ENCODE measurements at places on chromosomes 16 and 17.

GRCh38 chr17:72426321-72426720 is 305.5 kb downstream of the SOX9 start:
- no peak for DNase-seq

- DNase-seq, result no peak
Measured at GRCh38 chr17:77746393-77746792, 212.1 kb upstream of the TNRC6C start.

- DNase-seq, result no peak
Measured at GRCh38 chr16:67233596-67233995, 6.7 kb downstream of the TMEM208 start.

- no peak for DNase-seq
Measured at GRCh38 chr17:16104189-16104588, 104.6 kb downstream of the TTC19 start.

DNA sequence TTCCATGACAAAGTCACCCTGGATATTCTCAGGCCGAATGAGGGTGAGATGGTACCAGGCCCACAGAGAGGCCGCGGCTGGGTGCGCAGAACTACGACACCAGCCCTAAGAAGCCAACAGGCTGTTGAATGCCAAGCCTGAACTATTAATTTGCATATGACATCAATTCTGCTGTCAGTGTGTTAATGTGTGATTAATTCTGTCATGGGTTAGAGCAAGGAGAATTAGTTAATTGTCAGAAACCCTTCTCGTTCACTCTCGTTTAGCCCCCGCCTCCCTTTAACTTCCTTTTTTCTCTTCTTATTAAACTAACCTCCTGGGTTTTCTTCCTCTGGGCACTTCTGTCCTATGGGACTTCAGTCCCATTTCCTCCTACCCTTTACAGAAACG is 123.4 kb downstream of the ZFHX3 start:
- no peak for DNase-seq

- DNase-seq, result no peak
Measured at GRCh38 chr16:46745617-46746016, 2.5 kb downstream of the MYLK3 start.

DNA sequence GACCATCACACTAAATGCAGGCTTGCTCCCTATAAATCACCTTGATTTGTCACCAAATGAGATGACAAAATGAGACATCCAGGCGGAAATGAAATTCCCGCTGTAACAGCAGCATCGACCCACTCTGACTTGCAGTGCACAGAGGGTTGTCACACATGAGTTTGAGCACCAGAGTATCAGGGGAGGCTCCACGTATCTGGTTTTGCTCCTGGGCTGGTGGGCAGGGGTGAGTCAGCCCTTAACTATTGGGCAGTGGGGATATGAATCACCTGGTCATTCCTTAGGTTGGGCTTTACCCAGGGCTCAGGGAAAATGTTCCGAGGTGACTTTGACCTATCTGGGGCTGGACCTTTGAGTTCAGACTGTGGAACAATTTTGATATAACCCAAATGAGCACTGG is 245.2 kb upstream of the CCL2 start:
- DNase-seq, result no peak

- DNase-seq, result peak; percentile 76
Measured at GRCh38 chr16:48498769-48499631, 111.0 kb downstream of the N4BP1 start.

GRCh38 chr16:81610936-81611335 is 166.3 kb downstream of the CMIP start:
- no peak for DNase-seq

DNA sequence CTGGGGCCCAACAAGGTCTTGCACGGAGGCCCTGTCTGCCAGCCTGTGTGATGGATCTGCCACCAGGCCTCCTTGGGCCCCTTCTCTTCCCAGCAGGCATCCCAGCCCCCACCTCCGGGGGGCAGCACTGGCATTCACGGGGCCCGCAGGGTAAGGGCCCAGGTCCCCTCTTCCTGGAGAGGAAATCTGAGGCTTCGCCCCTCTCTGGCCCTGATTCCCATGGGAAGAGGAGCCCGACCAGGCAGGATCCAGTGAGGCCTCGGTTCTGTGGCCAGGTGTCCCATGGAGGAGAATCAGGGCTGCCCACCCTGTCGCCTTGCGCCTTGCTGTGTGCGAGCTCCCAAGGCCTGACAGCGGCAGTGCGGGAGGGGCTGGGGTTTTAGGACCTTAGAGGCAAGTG is 48.4 kb downstream of the PDPK1 start:
- no peak for DNase-seq

GRCh38 chr17:78423961-78424675 is 45.7 kb downstream of the PGS1 start:
- no peak for DNase-seq

Data from epithelial cell of prostate (primary cell).